ENCODE measurements at places on chromosomes 16 and 17. TPM values are rescaled to one million over a fixed set of nuclear protein-coding genes. Genes with fewer than 3 reads are reported as not detected.

The RNF112 gene
- total RNA-seq = 0.57 TPM

The TMEM238L gene
- total RNA-seq = not detected

The KCNG4 gene
- total RNA-seq = not detected

The MLKL gene
- total RNA-seq = 44.8 TPM

The SLC16A13 gene
- total RNA-seq = 4.6 TPM

- H3K4me1 ChIP-seq = no peaks in the 10 kb centered on the region
- H3K27ac ChIP-seq = no peak overlapping the region
- H3K4me3 ChIP-seq = no peak overlapping the region
- H3K27me3 ChIP-seq = no peaks in the 10 kb centered on the region
- DNase-seq = no peak
- H3K36me3 ChIP-seq = no peaks in the 10 kb centered on the region
These were observed 530.8 kb downstream of the HAPSTR1 start for GRCh38 chr16:9622268-9622667.

DNA sequence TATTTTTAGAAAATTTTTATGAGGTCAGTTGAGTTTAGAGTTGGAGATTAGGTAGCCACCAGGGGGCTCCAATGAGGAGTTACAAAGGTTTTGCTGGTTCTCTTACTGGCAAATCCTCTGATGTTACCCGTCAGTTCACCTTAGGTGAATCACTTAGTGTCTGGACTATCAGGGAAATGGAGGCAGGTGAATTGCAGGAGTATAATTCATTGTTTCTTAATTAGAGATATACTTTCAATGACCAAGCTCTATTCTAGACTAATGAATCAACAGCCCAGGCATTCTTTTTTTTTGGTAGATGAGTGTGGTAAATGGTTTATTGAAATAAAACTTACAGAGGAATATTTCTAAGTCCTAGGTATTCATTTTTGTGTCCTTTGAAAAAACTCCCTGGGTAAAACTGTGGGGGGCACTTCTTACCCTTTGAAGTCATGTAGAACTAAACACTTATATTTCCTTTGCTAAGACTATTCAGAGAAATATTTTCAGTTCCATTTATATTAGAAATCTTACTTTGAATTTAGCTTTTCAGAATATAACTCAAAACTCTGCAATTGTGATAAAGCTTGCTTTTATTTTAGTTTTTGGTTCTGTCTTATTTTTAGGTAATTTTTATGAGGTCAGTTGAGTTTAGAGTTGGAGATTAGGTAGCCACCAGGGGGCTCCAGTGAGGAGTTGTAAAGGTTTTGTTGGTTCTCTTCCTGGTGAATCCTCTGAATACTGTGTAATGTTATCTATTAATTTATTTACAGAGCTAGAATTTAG is 17.7 kb downstream of the PSMD11 start:
- peak overlapping the region; percentile 53 for H3K27ac ChIP-seq
- peaks cover 12% of the 10 kb centered on the region for H3K36me3 ChIP-seq
- H3K4me1 ChIP-seq = peaks cover 24% of the 10 kb centered on the region
- DNase-seq = peak; percentile 39
- no peak overlapping the region for H3K4me3 ChIP-seq
- H3K27me3 ChIP-seq = no peaks in the 10 kb centered on the region

DNA sequence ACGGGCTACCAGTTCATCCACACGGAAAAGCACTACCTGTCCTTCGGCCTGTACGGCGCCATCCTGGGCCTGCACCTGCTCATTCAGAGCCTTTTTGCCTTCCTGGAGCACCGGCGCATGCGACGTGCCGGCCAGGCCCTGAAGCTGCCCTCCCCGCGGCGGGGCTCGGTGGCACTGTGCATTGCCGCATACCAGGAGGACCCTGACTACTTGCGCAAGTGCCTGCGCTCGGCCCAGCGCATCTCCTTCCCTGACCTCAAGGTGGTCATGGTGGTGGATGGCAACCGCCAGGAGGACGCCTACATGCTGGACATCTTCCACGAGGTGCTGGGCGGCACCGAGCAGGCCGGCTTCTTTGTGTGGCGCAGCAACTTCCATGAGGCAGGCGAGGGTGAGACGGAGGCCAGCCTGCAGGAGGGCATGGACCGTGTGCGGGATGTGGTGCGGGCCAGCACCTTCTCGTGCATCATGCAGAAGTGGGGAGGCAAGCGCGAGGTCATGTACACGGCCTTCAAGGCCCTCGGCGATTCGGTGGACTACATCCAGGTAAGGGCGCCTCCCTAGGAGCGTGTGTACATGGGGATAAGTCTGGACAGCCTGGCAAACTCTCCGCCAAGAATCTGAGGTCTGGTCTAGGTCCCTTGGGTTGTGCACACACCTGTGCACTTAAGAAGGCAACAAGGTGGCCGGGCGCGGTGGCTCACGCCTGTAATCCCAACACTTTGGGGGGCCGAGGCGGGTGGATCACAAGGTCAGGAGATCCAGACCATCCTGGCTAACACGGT is 4.2 kb downstream of the HAS3 start:
- no peak for DNase-seq
- H3K27me3 ChIP-seq = peaks cover 36% of the 10 kb centered on the region
- no peak overlapping the region for H3K27ac ChIP-seq
- H3K4me1 ChIP-seq = peaks cover 25% of the 10 kb centered on the region
- H3K36me3 ChIP-seq = peaks cover 6% of the 10 kb centered on the region

DNA sequence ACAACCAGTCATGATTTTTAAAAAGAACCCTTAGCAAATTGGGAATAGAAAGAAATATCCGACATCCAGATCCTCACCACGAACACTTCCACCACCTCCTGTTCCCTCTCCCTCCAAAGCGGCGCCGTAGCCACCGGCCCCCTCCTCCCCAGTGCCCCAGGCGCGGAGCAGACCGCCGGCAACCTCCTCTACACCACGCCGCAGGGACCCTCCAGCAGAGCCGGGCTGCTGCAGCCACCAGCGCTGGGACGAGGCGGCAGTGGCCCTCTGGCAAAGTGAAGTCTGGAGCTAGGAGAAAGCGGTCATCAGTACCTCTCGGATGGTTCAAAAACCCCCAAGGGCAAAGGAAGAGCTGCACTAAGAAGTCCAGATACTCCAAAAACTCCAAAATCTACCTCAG is 41.4 kb upstream of the SLFN13 start:
- H3K27me3 ChIP-seq = no peaks in the 10 kb centered on the region
- H3K4me3 ChIP-seq = no peak overlapping the region
- peaks cover 58% of the 10 kb centered on the region for H3K4me1 ChIP-seq
- no peak for DNase-seq
- no peaks in the 10 kb centered on the region for H3K36me3 ChIP-seq
- no peak overlapping the region for H3K27ac ChIP-seq

All from T-helper 17 cell (primary cell).